ENCODE measurements at places on chromosomes 6 and 20. TPM values are rescaled to one million over a fixed set of nuclear protein-coding genes. Genes with fewer than 3 reads are reported as not detected.

MOCS1 gene
- 5.3 TPM for total RNA-seq

PPP1R3G gene
- 0.34 TPM for total RNA-seq

SEC63 gene
- 42.7 TPM for total RNA-seq

ADGB gene
- not detected for total RNA-seq

CD93 gene
- under 0.01 TPM for total RNA-seq

SIGLEC1 gene
- total RNA-seq: not detected

SLC4A11 gene
- 4.1 TPM for total RNA-seq

ULBP2 gene
- 8.2 TPM for total RNA-seq

PARD6B gene
- 14.8 TPM for total RNA-seq

GABRR1 gene
- not detected for total RNA-seq

FAM184A gene
- total RNA-seq: 0.07 TPM

GSTA2 gene
- total RNA-seq: not detected

TGM2 gene
- 0.68 TPM for total RNA-seq

Data from nasal cavity respiratory epithelium epithelial cell of viscerocranial mucosa (primary cell).